ENCODE measurements at places on chromosomes 7 and 10. TPM values are rescaled to one million over a fixed set of nuclear protein-coding genes. Genes with fewer than 3 reads are reported as not detected.

DNA sequence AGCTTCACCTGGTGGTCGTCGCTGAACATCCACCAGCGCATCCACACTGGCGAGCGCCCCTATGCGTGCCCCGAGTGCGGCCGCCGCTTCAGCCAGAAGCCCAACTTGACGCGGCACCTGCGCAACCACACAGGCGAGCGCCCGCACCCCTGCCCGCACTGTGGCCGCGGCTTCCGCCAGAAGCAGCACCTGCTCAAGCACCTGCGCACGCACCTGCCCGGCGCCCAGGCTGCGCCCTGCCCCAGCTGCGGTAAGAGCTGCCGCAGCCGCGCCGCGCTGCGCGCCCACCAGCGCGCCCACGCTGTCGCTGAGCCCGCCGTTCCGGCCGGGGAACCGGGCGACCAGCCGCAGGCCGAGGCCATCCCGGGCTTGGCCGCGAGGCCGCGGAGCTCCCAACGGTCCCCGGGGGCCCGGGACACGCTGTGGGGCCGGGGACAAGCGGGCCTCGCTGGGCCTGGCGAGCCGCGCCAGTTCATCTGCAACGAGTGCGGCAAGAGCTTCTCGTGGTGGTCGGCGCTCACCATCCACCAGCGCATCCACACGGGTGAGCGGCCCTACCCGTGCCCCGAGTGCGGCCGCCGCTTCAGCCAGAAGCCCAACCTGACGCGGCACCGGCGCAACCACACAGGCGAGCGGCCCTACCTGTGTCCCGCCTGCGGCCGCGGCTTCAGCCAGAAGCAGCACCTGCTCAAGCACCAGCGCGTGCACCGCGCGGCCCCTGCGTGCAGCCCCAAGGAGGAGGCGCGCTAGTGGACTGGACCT is 18.4 kb downstream of the ZNF775 start:
- DNase-seq: no peak

OR2A25 gene
- not detected for total RNA-seq

- no peak for DNase-seq
These were observed 419.1 kb downstream of the ARL4A start for GRCh38 chr7:13106513-13106912.

GRCh38 chr7:74029089-74029785 is 1.3 kb downstream of the ELN start:
- DNase-seq: no peak

TMEM209 gene
- 12.4 TPM for total RNA-seq

DNA sequence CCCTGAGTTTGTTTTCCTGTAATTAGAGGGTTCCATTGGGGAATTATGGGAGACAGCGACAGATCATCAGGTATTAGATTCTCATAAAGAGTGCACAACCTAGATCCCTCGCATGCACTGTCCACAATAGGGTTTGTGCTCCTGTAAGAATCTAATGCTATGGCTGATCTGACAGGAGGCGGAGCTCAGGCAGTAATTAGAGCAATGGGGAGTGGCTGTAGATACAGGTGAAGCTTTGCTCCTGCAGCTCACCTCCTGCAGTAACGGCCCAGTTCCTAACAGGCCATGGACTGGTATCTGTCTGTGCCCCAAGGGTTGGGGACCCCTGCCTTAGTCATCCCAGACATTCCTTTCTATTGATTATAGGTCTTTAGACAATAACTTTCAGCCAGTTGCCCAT is 894 bp upstream of the ZSCAN21 start:
- no peak for DNase-seq

DNA sequence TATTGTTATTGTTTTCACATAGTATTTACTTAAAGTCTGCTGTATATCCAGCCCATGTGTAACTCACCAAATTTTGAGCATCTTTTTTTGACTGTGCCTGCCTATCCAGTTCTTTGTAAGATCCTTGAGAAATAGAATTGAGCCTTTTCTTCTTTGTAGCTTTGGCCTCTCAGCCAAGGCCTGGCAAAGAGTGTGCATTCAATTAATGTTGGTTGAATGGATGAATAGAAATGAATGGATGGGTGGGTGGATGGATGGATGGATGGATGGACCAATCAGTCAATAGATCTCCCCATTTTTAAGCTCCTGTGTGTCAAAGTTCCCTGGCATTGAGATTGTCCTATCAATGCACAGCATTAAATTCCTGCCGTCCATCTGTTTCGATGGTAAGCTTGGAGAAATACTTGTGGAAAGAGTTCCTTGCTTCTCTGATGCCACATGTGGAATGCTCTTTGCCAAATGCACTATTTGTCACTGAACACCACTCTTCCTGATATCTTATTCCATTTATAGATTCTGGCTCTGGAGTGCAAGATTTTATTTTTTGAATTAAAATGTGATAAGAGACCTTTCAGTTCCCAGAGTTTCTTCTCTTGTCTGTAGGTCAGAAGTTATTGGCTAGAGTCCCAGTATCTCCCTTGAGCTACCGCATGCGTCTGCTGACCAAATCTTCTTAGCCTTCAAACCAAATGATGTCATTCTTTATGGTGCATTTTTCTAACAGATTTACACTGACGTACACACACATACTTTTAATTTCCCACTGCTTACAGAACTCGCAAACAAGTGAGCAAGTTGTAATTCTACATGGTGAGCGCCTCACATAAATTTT is 20.7 kb upstream of the ADRB1 start:
- DNase-seq: peak; percentile 86

Measured in skin of body (tissue), 3 donors.